ENCODE measurements at places on chromosomes 1 and 21. TPM values are rescaled to one million over a fixed set of nuclear protein-coding genes. Genes with fewer than 3 reads are reported as not detected.

- no peak for DNase-seq
These were observed 39.4 kb downstream of the MAST2 start for GRCh38 chr1:45842786-45843185.

DNA sequence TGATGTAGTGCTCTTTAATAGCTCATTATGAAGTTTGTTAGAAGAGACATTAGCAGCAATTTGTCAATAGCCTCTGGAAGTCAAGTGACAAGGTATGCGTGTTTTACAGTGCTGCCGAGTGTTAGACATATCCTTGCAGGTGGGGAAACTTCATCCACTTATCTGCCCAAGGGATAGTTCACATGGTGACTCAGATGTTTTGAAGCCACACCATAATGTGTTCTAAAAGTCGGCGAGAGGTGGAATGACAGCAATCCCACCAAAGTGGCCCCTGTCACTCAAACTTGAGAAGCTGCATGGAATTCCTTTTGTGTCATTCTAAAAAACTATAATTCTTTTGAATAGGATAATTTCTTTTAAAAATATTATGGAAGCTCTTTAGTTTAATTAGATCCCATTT, 98.1 kb downstream of the RUNX1 start:
- DNase-seq, result no peak

- DNase-seq, result peak; percentile 70
These were observed 577 bp downstream of the IKBKE start for GRCh38 chr1:206470692-206471414.

LCE2C gene
- total RNA-seq, result not detected

S100A5 gene
- not detected for total RNA-seq

DNA sequence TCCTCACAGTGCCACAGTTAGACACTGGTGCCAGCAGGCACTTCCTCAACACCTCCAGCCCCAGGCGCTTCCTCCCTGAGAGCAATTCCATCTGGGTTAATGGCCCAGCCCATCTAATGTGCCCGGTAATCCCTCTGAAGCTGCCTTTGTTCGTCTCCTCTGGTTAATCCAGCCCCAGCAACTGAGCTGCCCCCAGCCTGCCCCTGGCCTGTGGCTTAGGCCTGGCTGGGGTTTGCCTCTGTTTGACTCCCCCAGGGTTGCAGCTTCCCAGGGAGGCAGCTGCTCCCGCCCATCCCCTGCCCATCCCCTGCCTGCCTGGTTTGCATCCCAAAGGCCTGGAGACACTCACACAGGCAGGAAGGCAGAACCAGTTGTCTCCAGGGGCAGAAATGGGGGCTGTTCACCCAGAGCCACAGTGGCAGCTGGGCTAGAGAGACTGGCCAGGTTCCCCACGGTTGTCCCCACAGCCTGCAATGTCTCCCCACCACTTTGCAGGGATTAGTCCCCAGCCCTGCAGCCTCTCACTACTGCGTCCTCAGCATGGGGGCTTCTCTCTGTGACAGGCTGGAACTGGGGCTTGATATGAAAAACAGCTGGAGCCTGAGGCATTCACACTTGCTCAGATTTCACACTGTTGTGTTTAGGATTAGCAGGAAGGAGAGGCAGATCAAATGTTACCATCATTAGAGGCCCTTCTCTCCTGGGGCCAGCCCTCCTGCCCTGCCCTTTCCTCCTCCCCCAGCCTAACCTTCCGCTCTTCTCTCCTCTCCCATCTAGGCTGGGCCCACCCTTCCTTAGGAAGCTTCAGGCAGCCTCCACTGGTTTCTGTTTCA, 120.2 kb downstream of the TLR5 start:
- DNase-seq, result no peak

GRCh38 chr1:101002551-101002950, 23.0 kb downstream of the DPH5 start:
- DNase-seq, result no peak

CLEC20A gene
- not detected for total RNA-seq

OR2L2 gene
- not detected for total RNA-seq

ACTN2 gene
- total RNA-seq, result 595 TPM

DNA sequence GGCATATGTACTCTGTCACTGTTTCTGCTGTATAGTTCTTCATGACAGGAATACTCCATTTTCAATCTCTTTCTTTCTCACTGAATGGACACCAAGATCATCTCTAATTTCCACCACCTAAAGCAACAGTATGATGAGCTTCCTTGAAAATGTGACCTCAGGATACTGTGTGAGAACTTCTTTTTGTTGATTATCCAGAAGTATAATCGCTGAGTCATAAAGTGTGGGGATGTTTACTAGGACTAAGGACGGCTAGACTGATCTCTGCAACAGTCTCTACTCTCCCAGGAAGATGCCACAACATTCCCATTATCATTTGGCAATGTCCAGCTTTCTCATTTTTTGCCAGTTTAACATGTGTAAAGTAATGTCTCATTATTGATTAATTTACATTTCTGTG, 70.3 kb downstream of the TNFSF18 start:
- no peak for DNase-seq

GRCh38 chr1:221923929-221924598, 182.2 kb upstream of the DUSP10 start:
- DNase-seq, result no peak

SH2D1B gene
- total RNA-seq, result 0.16 TPM

GRCh38 chr21:14711287-14711686, 165.2 kb upstream of the SAMSN1 start:
- no peak for DNase-seq

DNA sequence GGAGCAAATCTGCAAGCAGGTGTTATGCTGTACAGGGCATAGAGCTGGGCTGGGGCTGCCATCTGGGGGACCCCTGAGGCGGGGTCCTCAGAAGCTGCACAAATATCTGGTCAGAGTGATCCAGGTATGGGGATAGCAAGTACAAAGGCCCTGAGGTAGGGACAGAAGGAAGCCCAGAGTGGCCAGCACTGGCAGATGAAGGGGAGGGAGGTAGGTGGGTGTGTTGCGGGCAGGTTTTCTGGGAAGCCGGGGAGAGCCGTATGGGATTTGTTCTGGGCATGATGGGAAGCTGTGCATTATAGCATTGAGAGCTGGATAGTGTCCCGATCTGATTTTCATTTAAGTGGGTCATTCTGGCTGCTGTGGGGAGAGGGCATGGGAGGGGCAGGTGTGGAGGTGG, 102.7 kb downstream of the ARHGEF10L start:
- no peak for DNase-seq

- peak; percentile 88 for DNase-seq
These were observed 172.7 kb downstream of the TGFBR3 start for GRCh38 chr1:91712981-91713841.

GRCh38 chr1:205446828-205447227, 9.0 kb downstream of the BLACAT1 start:
- no peak for DNase-seq

GRCh38 chr1:30900486-30900885, 8.1 kb downstream of the SDC3 start:
- DNase-seq, result no peak

Data from right atrium auricular region (tissue), 2 donors.